GM13977 (cell line): ENCODE measurements at places on chromosomes 2 and 18.

DNA sequence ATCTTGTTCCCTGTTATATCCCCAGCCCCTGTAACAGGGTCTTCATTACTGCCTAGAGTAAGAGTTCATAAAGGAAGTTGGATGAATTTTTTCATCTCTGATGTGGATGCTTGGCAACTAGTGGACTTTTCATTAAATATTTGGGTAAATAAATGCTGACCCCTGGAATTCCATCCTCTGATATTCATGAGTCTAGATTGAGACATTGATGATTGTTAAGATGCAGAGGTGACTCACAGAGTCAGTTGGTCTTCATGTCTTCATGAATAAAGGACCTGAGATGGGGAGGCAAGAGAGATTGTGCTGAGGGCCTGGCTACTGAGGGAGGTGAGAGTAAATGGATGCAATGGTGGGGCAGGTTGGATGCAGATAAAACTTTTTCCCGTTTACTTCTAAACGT, 132.7 kb upstream of the NT5C1B start:
- DNase-seq, result no peak

DNA sequence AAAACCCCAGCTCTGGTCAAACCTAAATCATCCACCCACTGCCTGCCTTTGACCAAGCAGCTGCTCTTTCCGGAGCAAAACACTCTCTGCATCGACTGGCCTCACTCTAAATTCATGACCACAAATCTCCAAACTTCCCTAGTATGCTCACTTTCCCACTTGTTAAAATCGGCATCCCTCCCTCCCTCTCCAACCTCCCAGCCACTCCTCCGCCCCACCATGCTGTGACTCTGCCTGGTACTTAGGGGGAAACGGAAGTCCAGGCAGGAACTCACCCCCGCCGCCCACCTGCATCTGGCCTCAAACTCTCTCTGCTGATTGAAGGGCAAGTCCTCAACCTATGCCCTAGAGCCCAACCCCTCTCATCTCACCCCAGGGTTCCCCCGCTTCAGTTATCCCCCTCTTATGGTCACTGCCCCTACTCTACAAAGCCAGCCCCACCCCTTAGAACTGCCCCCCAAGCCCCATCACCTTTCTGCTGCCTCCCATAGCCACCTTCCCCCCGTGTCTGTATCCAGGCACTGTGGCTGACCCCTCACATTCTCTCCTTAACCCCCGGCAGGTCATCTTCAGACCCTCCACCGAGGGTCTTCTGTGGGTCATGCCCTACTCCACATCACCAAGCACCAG, 3.8 kb upstream of the ADRA2B start:
- DNase-seq, result no peak

DNA sequence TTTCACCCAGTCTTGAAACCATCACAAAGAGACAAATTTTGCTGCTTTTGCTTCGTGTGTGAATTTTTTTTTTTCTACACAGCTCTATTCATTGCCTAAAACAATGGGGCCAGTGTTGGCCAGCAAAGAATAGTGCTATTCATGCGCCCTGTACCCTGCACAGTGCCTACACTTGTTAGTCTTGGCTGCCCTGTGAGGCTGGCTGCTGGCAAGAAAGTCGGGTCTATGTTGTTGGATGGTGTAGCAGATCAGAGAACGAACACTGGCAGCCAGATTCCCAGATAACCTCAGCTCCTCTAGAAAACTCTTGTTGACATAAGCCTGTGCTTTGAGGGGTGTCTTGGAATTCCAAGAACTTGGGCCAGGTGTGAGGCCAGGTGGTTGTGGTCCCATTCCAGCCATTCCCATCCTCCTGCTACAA, 455.7 kb upstream of the TCF4 start:
- DNase-seq, result no peak

DNA sequence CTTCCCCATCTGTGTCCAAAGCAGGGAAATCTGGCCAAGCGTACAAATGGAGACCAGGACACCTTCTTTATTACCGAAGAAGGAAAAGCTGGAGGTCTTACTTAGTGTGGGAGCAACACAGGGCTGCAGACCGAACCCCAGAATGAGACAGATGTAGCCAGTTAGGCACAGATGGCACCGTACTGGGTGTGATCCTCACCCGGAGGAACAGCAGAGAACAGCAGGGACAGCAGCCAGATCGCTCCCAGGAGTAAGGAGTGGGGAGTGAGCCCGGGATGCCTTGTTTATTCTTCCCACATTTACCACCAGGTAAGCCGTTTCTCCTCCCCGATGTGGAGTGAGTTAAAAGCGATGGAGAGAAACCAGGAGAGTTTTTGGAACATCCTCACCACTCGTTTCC, 150.7 kb upstream of the SPRED2 start:
- DNase-seq, result no peak

- DNase-seq, result no peak
These were observed 77.1 kb upstream of the TGFA start for GRCh38 chr2:70630761-70631160.

- no peak for DNase-seq
These were observed 52.4 kb downstream of the ADI1 start for GRCh38 chr2:3466966-3467365.

- no peak for DNase-seq
These were observed 98.1 kb downstream of the TGIF1 start for GRCh38 chr18:3547891-3548615.

GRCh38 chr2:54723996-54724559, 616 bp downstream of the EML6 start:
- peak; percentile 44 for DNase-seq

GRCh38 chr2:216645636-216645950, 12.4 kb downstream of the IGFBP2 start:
- DNase-seq, result no peak

GRCh38 chr2:4668381-4668780, 965.0 kb downstream of the DCDC2C start:
- DNase-seq, result no peak

- peak; percentile 49 for DNase-seq
These were observed 16.7 kb upstream of the STAT1 start for GRCh38 chr2:191030521-191031154.

DNA sequence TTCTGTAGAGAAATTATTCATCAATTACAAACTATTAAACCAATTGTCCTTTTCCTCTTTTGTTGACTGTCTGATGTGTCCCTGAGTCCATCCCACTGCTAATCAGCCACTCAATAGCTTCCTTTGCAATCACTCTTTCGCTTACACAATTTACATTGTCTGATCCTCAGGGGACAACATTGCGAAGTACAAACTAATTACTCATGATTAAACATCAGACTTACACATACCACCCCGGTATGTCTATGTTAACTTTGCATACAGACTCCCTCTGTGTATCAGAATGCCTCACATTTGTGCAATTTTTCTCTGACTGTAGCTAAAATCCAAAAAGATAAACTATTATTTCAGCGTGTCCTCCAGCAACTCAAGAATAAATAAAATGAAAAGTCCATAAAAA, 264.4 kb upstream of the REV1 start:
- DNase-seq, result no peak

DNA sequence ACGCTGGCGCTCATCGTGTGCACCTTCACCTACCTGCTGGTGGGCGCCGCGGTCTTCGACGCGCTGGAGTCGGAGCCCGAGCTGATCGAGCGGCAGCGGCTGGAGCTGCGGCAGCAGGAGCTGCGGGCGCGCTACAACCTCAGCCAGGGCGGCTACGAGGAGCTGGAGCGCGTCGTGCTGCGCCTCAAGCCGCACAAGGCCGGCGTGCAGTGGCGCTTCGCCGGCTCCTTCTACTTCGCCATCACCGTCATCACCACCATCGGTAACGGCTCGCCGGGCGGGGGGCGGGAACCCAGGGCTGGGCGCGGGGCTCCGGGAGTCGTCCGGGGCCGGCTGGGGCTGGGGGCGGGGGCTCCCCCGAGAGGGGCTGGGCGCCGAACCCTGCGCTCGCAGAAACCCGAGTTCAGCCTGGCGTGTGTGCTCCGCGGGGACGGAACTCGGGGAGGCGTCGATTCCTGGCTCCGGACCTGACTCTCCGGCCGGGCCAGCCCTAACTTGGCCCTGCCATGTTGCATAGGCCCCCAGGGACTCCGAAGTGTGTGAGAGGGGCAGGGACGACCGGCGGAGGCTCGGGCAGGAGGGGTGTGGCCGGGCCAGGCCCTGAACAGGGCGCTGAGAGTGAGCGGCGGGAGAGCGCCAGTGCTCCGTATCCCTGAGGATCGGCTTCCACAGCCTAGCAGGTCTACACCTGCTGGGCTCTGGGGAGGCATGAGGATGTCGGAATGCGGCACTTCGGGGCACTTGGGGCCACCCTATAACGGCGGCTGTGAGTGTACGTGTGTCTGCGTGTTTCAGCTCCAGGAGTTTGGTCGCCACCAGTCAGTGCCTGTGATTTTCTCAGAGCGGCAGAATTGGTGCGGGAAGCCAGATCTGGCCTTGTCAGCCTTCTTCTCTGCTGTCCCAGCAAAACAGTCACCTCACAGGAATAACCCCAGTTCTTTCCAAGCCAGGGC, 651 bp downstream of the KCNK3 start:
- DNase-seq, result peak; percentile 32

GRCh38 chr2:47656715-47657600, 126.0 kb upstream of the MSH6 start:
- peak; percentile 39 for DNase-seq

GRCh38 chr2:231807020-231807419, 20.8 kb downstream of the COPS7B start:
- no peak for DNase-seq

- DNase-seq, result no peak
These were observed 86.2 kb downstream of the COPS8 start for GRCh38 chr2:237171881-237172280.

- DNase-seq, result no peak
These were observed 37.2 kb upstream of the B4GALT6 start for GRCh38 chr18:31721601-31722000.

DNA sequence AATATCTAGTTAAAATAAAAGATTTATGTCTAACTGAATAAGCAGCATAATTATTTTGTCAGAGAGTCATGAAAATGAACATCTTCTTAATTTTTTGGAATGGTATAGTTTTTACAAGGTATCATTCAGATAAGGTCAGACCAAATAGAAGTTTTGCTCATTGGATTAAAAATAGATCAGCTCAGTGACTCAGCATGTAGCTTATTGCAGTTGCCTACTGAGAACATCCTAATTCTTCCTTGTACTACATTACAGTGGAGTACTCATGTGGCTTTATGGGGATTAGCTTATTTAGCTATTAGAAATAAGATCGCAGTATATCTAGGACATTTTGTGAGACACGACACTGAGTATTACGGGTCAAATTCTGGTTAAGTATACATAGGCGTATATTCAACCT, 38.2 kb upstream of the PPM1B start:
- DNase-seq, result no peak

DNA sequence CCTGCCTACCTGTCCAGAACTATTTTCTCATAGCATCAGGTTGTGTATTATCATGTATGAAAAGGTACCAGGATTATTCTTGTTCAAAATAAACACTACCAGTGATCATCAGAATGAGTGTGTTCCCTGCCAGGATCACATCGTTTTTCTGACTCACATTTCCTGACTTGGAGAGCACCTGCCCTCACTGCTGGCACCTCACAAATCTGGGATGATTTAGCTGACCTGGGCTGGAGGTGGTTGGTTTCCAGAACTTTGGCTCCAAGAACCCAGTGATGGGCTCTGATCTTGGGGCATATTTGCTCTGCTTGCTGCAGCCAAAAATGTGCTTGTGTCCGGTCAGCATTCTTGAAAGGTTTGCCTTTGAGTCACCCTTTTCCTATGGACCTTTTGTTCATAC, 836.3 kb upstream of the ACVR2A start:
- no peak for DNase-seq

GRCh38 chr2:235007664-235008457, 56.0 kb downstream of the SH3BP4 start:
- DNase-seq, result no peak

DNA sequence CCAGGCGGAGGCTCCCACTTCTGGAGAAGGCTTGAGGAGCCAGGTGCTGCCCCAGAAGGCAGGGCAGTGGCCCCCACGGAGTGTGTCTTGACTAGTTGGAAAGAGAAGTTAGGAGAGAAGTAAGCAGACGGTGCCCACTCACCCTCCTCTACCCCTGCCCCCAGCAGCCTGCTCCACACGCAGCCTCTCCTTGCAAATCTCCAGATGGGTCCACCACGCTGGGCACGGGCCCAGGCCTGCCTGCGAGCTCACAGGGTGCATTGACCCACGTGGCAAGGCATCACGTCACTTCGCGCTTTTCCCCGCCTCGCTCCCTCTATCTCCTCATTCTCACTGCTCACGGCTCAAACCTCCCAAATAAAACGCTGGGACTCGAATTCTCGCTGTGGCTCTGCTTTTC, 71.8 kb upstream of the RAB12 start:
- DNase-seq, result no peak

GRCh38 chr18:23570912-23571504, 15.3 kb downstream of the NPC1 start:
- no peak for DNase-seq

- DNase-seq, result no peak
These were observed 247.6 kb downstream of the SLC8A1 start for GRCh38 chr2:40204268-40204667.

DNA sequence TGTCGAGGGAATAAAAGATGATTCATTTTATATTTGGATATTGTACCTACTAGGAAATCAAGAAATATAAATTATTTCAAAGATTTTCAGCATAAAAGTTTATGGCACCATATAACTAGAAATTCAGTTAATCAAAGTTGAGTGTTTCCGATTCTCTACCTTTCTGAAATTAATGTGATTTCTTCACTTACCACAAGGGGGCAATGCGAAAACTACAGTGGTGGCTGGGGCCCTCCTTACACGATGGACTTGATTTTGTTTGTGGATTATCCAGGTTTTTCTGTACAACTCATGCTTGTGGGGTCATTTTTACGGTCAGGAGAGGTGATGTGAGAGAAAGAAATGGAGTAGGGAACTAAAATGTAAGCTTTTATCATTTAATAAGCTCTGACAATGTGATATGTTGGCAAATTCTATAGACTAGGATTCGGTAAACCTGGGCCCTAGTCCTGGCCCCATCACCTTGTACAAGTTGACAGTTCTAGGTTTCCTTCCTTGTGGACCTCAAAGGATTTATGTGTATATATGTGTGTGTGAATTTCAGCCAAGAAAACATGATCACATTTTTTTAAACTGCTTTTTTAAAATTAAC, 47.6 kb downstream of the G6PC2 start:
- DNase-seq, result no peak

GRCh38 chr2:9946076-9946475, 5.4 kb upstream of the GRHL1 start:
- DNase-seq, result no peak

- DNase-seq, result no peak
These were observed 7.3 kb downstream of the DIS3L2 start for GRCh38 chr2:231968820-231969219.

DNA sequence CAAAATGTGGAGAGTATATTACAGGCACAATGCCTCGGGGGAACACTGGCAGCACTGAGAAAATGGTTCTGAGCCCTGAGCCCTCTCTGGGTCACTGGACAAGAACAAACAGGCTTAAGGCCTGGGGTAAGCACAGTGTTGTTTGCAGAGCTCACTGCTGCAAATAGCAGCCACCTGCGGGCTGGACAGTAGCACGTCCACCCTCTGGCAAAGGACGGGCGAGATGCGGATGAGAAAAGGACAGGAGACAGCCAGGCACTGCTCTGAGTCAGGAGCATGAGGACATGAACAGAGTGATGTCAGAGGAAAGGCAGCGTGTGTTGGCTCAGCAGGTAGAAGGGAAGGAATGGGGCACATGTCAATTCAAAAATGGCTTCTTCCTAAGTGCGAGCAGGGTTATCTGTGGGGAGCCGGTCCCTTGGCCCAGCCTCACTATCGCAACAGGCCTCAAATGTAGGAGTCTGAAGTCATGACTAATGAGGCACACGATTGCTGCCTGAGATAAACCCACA, 25.9 kb upstream of the NEB start:
- DNase-seq, result no peak

GRCh38 chr18:63823516-63824219, 48.5 kb downstream of the SERPINB7 start:
- no peak for DNase-seq
